ENCODE measurements at places on chromosomes 4 and X.

DNA sequence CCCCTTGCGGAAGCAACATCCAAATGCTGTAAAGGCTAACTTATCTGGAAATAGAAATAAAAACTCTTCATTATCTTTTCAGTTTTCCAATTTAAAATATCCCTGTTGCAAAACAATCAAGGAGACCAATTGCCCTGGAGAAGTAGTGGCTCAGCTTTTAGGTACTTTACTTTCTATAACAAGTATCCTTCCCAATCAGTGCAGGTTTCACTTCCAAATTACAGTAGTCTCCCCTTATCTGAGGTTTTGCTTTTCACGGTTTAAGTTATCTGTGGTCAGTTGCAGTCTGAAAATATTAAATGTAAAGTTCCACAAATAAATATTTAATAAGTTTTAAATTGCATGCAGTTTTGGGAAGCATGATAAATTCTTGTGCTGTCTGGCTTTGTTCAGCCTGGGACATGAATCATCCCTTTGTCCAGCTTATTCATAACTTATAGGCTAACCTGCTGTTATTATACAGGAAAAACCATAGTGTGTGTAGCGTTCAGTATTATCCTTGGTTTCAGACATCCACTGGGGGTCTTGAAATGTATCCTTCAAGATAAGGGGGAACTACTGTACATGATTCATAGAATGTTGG lies 973.1 kb upstream of the GRID2 start:
- no peak for DNase-seq

- no peak for DNase-seq
These were observed 51.1 kb downstream of the TMEM156 start for GRCh38 chr4:38980903-38981676.

DNA sequence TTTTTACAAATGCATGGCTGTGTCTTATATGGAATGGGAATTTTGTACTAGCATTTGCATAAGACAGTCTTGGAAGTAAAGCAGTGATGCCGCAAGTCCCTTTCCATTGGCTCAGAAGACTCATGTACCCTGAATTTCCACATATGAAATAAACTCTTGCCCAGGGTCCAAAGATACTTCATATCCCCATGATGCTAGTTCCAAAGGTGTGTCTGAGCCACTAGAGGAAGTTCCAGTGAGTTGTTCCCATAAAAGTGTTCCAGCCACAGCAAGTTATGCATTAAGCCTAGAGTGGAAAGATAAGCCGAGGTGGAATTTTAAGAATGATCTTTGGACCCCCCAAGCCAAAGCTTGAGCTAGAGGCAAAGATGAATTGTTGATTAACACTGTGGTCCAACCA lies 9.3 kb upstream of the CEP135 start:
- no peak for DNase-seq

GRCh38 chr4:183852910-183853547 lies 52.1 kb upstream of the STOX2 start:
- DNase-seq: no peak

- no peak for DNase-seq
These were observed 32.1 kb upstream of the HDAC8 start for GRCh38 chrX:72604705-72605104.

DNA sequence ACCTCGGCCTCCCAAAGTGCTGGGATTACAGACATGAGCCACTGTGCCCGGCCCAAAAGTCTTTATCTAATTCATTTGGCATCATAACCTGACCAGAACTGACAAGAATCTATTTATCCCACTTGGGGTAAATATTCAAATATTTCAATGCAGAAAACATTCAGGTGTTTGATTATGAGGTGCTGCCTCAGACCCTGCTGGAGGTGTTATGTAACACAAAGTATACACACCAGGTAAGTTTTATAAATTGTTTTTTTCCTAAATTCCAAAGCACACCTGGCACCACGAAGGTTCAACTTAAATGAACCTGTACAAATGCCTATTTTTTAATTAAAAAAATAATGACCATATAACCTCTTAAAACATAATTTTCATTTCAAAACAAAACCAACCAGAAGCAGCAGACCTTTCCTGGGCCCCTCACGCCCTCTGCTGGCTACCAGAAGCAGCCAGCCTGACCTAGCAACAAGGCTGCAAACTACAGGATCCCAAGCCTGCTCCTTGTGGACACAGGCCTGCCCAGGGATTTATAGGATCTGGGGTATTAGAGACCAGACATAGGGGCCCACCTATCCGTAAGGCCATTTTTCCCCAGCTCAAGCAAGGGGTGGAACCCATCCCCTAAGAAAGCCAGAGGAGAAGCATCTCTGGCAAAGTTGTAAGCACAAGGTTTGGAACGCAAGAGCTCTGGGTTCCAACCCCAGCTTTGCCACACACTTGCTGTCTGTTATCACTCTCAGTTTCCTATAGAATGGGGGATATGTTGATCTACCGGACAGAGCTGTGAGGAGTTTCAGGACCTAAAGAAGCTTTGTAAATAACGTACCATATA lies 11.7 kb downstream of the OTUD5 start:
- peak; percentile 63 for DNase-seq

GRCh38 chr4:115780268-115780667 lies 666.8 kb upstream of the NDST4 start:
- no peak for DNase-seq

- DNase-seq: no peak
These were observed 26.3 kb upstream of the C4orf54 start for GRCh38 chr4:99683895-99684294.
